ENCODE measurements at places on chromosomes 6 and 20.

- DNase-seq, result no peak
Measured at GRCh38 chr6:15327271-15327670, 81.4 kb downstream of the JARID2 start.

- DNase-seq, result no peak
Measured at GRCh38 chr6:48611332-48611731, 500.3 kb upstream of the PTCHD4 start.

DNA sequence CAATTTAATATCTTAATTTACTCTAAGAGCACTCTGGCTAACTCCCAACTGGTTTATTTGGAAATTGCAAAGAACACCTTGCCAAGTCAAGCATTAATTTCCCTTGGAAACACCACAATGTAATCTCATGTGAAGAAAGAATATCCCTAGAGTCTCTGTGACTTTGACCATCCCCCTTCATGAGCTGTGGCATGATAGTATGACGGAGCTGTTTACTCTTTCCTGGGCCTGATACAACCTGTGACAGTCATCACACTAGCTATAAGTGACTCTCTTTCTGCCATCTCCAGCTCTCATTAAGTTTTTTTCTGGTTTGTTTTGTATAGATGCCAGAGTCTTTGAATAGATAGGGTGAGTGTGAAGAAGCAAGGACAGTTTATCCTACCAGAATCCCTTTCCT lies 470.3 kb upstream of the JARID2 start:
- DNase-seq, result no peak

- no peak for DNase-seq
Measured at GRCh38 chr6:158803733-158804143, 15.4 kb downstream of the EZR start.

GRCh38 chr20:59300333-59301081 lies at the start of gene EDN3:
Gene EDN3 (plus strand): TSS chr20:59300611. CDS start chr20:59300813, 202 bp downstream.
- DNase-seq, result no peak

GRCh38 chr20:63969838-63970713 lies at the start of gene ZNF512B:
Gene ZNF512B (minus strand): TSS chr20:63969930. CDS start chr20:63967950, 1,980 bp downstream.
- no peak for DNase-seq

DNA sequence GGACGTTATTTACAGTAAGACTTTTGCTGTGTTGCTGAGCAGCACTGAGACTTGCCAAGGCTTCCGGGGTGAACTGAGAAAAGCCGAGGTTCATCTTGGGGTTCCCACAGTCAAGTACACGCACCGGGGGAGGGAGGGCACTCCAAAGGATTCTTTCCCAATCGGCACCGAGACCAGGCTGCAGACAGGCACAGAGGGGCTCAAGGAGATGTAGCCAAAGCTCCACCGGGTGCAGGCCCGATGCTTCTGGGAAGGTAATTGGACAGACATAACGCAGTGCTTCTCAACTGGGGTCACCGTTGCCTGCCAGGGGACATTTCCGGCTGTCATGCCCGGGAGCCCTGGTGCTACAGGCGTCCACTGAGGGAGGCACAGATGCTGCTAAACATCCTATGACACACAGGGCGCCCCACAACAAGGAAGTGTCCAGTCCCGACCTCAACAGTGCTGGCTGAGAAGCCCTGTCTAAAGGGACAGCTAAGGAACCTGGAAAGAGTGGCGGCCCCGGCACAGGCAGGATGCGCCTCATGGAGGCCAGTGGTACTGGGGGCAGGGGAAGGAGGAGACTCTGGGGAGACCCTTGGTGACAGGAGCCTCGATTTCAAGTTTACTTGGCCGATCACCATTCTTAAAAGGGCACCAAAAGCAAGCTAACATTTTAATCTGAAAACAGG lies 92.9 kb downstream of the RAMACL start:
- no peak for DNase-seq

DNA sequence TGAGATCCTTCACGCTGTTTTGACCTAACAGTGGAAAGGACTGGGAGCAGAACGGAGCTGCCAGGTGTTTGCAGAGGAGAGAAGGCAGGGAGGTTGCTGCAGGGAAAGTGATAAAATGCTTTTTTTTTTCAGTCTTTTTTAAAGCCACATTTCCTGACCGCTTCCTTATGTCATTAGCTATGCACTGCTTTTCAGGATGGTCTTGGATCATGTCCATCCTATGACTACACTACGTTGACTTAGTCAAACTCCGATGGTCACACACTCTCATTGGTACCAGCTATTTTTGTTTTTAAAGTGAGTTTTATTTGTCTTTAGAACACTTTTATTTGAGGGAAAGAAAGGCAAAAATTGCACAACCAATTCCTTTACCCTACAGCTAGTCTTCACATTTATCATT lies 89.2 kb upstream of the EXOC2 start:
- no peak for DNase-seq

DNA sequence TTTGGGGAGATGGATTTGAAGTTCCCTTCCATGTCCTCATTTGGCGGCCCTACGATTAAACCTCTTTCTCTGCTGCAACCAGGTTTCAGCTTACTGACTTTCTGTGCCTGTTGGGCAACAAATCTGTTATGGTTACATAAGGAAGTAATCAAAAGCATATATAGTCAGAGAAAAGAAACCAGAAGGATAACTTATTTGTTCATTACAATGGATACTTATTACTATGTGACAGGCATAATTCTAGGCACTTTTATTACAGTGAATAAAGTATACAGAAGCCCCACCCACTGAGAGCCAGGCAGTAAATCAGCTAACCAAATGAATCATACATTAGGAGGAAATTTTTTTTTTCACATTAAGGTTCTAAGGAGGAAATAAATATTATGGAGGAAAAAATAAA lies 9.6 kb upstream of the TRIM31 start:
- DNase-seq, result no peak

- no peak for DNase-seq
Measured at GRCh38 chr20:47950913-47951283, 165.6 kb upstream of the SULF2 start.

All from CD14-positive monocyte (primary cell).